ENCODE measurements at places on chromosomes 1 and 21.

- DNase-seq, result no peak
Measured at GRCh38 chr1:41280202-41281032, 38.3 kb upstream of the SCMH1 start.

DNA sequence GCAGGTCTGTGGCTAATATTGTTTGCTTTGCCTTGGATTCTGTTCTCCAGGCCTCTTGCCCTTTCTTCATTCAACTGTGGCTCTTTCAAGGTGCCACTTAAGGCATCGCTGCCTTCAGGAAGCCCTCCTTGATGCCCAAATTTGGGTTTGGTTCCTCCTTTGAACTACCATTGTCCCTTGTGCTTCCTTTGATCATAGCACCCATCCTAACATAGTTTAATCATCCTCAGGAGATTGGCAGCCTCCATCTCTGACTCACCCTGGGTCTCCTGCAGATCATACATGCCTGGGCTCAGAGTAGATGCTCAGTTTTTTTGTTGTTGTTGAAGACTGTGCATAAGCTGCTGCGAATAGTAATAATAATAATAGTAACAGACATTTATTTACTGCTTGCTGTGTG is 54.4 kb upstream of the ACOT11 start:
- DNase-seq, result no peak

- DNase-seq, result no peak
Measured at GRCh38 chr1:108664481-108664880, 3.6 kb upstream of the HENMT1 start.

- DNase-seq, result no peak
Measured at GRCh38 chr21:44085491-44086321, 21.5 kb upstream of the PWP2 start.

GRCh38 chr1:15509586-15509985 is 14.4 kb downstream of the CASP9 start:
- no peak for DNase-seq

DNA sequence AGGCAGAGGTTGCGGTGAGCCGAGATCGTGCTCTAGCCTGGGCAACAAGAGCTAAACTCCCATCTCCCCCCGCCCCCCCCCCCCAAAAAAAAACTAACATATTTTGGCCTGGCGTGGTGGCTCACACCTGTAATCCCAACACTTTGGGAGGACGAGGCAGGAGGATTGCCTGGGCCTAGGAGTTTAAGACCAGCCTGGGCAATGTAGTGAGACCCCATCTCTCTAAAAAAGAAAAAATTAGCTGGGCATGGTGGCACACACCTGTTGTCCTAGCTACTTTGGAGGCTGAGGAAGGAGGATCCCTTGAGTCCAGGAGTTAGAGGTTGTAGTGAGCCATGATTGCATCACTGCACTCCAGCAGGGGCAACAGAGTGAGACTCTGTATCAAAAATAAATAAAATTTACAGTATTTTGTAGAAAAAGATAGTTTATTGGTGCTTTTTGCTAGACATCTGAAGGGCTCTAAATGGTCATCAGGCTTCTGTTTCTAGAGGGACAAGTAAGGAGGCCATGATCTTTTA is 9.0 kb downstream of the YTHDF2 start:
- no peak for DNase-seq

DNA sequence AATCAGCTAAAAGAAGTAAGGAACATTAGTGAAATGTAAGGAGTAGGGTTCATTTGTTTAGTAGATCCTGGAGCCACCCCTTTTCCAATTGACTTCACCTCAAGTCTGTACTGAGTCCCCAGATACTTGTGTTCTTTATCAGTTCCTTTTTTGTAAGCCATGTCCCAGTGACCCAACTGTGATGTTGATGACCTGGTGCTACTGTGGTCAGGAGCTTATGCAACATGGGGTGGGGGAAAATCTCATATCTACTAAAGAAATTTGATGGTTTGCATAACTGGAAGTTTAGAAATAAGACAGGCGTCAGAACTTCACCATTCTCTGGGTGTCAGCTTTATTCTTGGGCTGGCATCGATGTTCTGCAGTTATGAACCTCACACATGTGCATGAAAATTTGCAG is 120.5 kb downstream of the LRRC7 start:
- no peak for DNase-seq

- DNase-seq, result no peak
Measured at GRCh38 chr1:240985081-240985480, 371.9 kb downstream of the RGS7 start.

DNA sequence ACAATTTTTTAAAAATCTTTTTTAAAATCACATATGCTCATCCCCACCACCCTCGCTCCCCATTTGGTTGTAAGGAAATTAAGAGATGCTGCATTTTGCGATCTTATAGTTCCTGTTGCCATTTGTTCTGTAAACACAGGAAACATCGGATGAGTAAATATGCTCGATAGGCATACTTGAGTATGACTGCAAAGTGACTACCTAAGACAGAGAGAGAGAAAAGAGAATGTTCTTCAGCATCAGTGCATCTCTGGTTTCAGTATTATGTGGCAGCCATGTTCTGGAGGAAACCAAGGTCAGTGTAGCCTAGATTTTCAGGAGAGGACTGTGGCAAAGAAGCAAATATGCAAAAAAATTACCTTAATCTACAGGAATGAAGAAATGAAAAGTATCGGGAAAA is 265.5 kb upstream of the FMN2 start:
- no peak for DNase-seq

GRCh38 chr1:11893907-11894251 is 32.3 kb downstream of the KIAA2013 start:
- DNase-seq, result peak; percentile 81

DNA sequence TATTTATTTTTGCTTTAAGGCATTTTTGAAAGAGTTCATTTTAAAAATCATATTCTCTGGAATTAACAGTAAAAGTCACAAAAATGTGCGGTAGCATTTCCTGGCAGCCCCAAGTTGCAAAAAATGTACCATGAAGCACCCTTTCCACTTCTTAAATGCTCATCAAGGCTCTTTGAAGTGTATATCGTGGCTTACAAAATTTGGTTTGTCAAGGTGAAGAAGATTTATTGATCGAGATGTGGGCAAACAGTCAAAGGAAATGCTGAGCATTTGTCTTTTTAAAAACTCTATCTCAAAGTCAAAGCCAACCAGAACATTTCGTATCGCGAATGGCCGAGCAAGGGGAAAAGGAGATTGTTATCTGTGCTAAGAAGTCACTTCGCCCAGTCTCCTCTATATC is 277.5 kb upstream of the KAZN start:
- DNase-seq, result no peak

GRCh38 chr1:3662080-3662671 is 9.9 kb downstream of the TP73 start:
- DNase-seq, result no peak
